Activated naive CD8-positive, alpha-beta T cell treated with anti-CD3 and anti-CD28 coated beads, Interleukin-2, amount 10 ng/mL, durations not matched to agents 7 days and 5 days (primary cell): ENCODE measurements at places on chromosomes 6 and 20.

- H3K4me3 ChIP-seq: no peak overlapping the region
- DNase-seq: no peak
- H3K4me1 ChIP-seq: peaks cover 15% of the 10 kb centered on the region
These were observed 113.8 kb downstream of the ARMC2 start for GRCh38 chr6:108961985-108962384.

DNA sequence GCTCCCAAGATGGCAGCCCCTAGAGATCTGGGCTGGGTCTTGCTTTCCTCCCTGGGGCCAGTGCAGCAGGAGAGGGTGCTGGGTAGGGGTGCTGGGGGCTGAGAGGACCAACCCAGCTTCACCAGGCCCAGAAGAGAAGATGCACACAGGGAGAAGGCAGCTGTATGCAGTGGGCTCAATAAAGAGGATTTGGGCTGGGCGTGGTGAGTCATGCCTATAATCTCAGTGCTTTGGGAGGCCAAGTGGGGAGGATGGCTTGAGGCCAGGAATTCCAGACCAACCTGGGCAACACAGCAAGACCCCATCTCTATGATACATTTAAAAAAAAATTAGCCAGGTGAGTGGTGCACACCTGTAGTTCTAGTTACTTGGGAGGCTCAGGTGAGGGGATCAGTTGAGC, 25.7 kb upstream of the EMILIN3 start:
- no peaks in the 10 kb centered on the region for H3K4me1 ChIP-seq
- H3K27ac ChIP-seq: no peak overlapping the region
- no peaks in the 10 kb centered on the region for H3K36me3 ChIP-seq
- no peak for DNase-seq
- H3K27me3 ChIP-seq: peaks cover 14% of the 10 kb centered on the region

DNA sequence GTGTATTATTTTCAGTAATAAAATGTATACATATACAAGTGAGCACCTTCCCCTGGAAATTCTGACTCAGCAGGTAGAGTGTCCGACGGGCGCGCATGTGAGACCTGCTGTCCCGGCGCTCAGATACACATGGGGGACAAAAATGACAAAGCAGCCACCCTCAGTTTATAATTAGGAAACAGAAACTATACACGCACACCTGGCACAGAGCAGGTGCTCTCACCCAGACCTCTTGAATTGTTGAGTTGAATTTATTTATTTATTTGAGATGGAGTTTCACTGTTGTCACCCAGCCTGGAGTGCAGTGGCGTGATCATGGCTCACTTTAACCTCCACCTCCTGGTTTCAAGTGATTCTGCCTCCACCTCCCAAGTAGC, 180.4 kb downstream of the ZDHHC14 start:
- no peaks in the 10 kb centered on the region for H3K27me3 ChIP-seq
- H3K36me3 ChIP-seq: peaks cover 10% of the 10 kb centered on the region
- peaks cover 54% of the 10 kb centered on the region for H3K4me1 ChIP-seq
- no peak overlapping the region for H3K4me3 ChIP-seq
- no peak for DNase-seq
- peak overlapping the region; percentile 88 for H3K27ac ChIP-seq

- peaks cover 18% of the 10 kb centered on the region for H3K27me3 ChIP-seq
- no peak overlapping the region for H3K27ac ChIP-seq
- no peak overlapping the region for H3K4me3 ChIP-seq
- DNase-seq: no peak
- H3K36me3 ChIP-seq: peaks cover 3% of the 10 kb centered on the region
These were observed 36.2 kb upstream of the OLIG3 start for GRCh38 chr6:137530404-137530803.

DNA sequence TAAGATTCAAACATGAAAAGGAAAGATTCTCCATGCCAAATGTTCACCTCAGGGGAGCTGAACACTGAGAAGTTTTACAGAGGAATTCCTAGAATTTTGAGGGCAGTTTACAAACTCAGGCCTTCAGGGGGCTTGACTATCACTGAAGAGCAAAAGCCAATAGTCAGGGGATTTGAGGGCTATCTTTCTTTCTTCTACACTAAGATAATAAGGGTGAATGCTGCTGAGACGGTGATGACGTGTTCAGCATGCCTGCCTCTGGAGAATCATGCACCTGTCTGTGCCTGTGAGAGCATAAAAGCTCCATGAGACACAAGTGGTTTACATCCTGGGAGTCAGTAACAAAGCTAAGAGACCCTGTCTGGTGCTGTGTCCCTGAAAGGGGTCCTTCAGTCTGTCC, 1085.6 kb downstream of the KIF16B start:
- no peak overlapping the region for H3K27ac ChIP-seq
- no peaks in the 10 kb centered on the region for H3K4me1 ChIP-seq
- H3K27me3 ChIP-seq: no peaks in the 10 kb centered on the region
- H3K36me3 ChIP-seq: no peaks in the 10 kb centered on the region

DNA sequence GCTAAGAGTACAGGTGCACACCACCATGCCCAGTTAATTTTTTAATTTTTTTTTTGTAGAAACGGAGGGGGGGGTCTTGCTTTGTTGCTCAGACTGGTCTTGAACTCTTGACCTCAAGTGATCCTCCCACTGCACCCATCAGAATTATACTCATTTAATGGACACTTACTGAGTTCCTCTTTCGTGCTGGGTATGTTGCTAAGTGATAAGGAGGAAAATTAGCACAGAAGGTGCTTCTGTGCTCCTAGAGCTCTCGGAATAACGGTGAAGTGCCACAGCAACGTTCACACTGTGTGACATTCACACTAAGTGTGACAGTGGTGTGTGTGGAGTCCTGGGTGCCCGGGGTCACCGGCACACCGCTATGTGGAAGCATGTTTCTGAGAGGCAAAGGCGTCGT, 32.1 kb upstream of the BMP6 start:
- no peaks in the 10 kb centered on the region for H3K36me3 ChIP-seq
- peaks cover 3% of the 10 kb centered on the region for H3K4me1 ChIP-seq
- DNase-seq: no peak
- H3K4me3 ChIP-seq: no peak overlapping the region
- H3K27ac ChIP-seq: no peak overlapping the region
